Activated CD4-positive, alpha-beta T cell treated with anti-CD3 and anti-CD28 coated beads, Interleukin-2, amount 10 ng/mL, durations not matched to agents 24 days and 14 days (primary cell): ENCODE measurements at places on chromosomes 13 and 19. TPM values are rescaled to one million over a fixed set of nuclear protein-coding genes. Genes with fewer than 3 reads are reported as not detected.

PLK5 gene
- not detected in 2 replicates for total RNA-seq

PSG6 gene
- not detected in 2 replicates for total RNA-seq

ANKRD24 gene
- total RNA-seq: 0.50 and 0.72 TPM in 2 replicates

MEF2B gene
- total RNA-seq: 2.9 and 3.0 TPM in 2 replicates

ONECUT3 gene
- not detected in 2 replicates for total RNA-seq

WDR88 gene
- not detected in 2 replicates for total RNA-seq

TMEM59L gene
- not detected in 2 replicates for total RNA-seq

KLF5 gene
- 2.0 and 2.8 TPM in 2 replicates for total RNA-seq

KLK11 gene
- total RNA-seq: not detected in 2 replicates

ZNF441 gene
- total RNA-seq: 3.1 and 4.0 TPM in 2 replicates

LILRB1 gene
- 0.33 TPM in 1 of 2 replicates, not detected in the other for total RNA-seq

CLEC4G gene
- not detected in 2 replicates for total RNA-seq

MYO16 gene
- total RNA-seq: not detected in 2 replicates

STOML3 gene
- total RNA-seq: not detected in 2 replicates

ZNF667 gene
- not detected in 2 replicates for total RNA-seq

ADGRE1 gene
- 3.8 and 4.3 TPM in 2 replicates for total RNA-seq

GPR12 gene
- not detected in 2 replicates for total RNA-seq

PEG3 gene
- total RNA-seq: not detected in 2 replicates

MEIS3 gene
- total RNA-seq: not detected in 2 replicates

LILRA1 gene
- total RNA-seq: not detected in 2 replicates

SPRYD7 gene
- total RNA-seq: 6.9 and 8.1 TPM in 2 replicates

HS6ST3 gene
- total RNA-seq: not detected in 2 replicates

PBX4 gene
- 19.2 and 20.5 TPM in 2 replicates for total RNA-seq

KLK4 gene
- total RNA-seq: not detected in 2 replicates

NKPD1 gene
- 0.16 and 0.28 TPM in 2 replicates for total RNA-seq

SIX5 gene
- total RNA-seq: 4.3 and 4.8 TPM in 2 replicates

CRB3 gene
- total RNA-seq: 0.26 and 0.33 TPM in 2 replicates

ITGBL1 gene
- not detected in 2 replicates for total RNA-seq

C19orf81 gene
- 0.98 TPM in 1 of 2 replicates, not detected in the other for total RNA-seq

CADM4 gene
- 0.28 and 0.44 TPM in 2 replicates for total RNA-seq

ZNF43 gene
- total RNA-seq: 30.3 and 33.3 TPM in 2 replicates

ZNF536 gene
- not detected in 2 replicates for total RNA-seq

ZNF607 gene
- total RNA-seq: 2.8 and 3.4 TPM in 2 replicates

TEX101 gene
- not detected in 2 replicates for total RNA-seq

NLRP5 gene
- not detected in 2 replicates for total RNA-seq

KRTDAP gene
- total RNA-seq: not detected in 2 replicates

SLC25A41 gene
- total RNA-seq: 0.19 and 0.24 TPM in 2 replicates

PRR20A gene
- total RNA-seq: not detected in 2 replicates

ADGRL1 gene
- total RNA-seq: 14.3 and 17.2 TPM in 2 replicates

ZNF665 gene
- total RNA-seq: 2.3 and 2.6 TPM in 2 replicates

UCHL3 gene
- 43.5 and 50.6 TPM in 2 replicates for total RNA-seq

ADM5 gene
- 8.4 and 8.6 TPM in 2 replicates for total RNA-seq

CD209 gene
- not detected in 2 replicates for total RNA-seq

MBD3L1 gene
- total RNA-seq: not detected in 2 replicates

NOVA2 gene
- not detected in 2 replicates for total RNA-seq

UPK1A gene
- total RNA-seq: 0.77 and 0.92 TPM in 2 replicates

ZNF835 gene
- total RNA-seq: 0.40 and 0.43 TPM in 2 replicates

C1QTNF9B gene
- total RNA-seq: not detected in 2 replicates

HTR2A gene
- total RNA-seq: not detected in 2 replicates

ZNF91 gene
- total RNA-seq: 25.0 and 31.1 TPM in 2 replicates

PRR19 gene
- 1.3 and 1.6 TPM in 2 replicates for total RNA-seq
